ENCODE measurements at places on chromosomes 12 and 14.

- no peak for DNase-seq
Measured at GRCh38 chr12:102957339-102958050, at the start of gene ASCL1. Gene ASCL1, plus strand, starts transcription at chr12:102957674. Its CDS starts 571 bp downstream, at chr12:102958245.

GRCh38 chr12:89768586-89769482 lies 60.2 kb upstream of the ATP2B1 start:
- no peak for DNase-seq

- no peak for DNase-seq
Measured at GRCh38 chr12:125203145-125203765, 138.0 kb downstream of the AACS start.

DNA sequence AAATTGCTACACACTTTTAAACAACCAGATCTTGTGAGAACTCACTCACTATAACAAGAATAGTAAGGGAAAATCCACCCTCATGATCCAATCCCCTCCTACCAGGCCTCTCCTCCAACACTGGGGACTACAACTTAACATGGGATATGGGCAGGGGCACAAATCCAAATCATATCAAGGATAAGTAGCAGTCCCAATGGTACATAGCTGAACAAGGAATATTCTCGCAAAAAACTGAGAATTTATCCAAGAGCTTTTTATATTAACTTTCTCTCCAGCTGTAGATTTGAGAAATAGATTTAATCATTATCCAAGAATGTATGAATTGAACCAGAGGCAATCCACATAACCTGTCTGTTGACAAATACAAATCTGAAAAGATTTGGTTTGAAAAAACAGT lies 185.2 kb downstream of the TMTC3 start:
- DNase-seq = no peak

DNA sequence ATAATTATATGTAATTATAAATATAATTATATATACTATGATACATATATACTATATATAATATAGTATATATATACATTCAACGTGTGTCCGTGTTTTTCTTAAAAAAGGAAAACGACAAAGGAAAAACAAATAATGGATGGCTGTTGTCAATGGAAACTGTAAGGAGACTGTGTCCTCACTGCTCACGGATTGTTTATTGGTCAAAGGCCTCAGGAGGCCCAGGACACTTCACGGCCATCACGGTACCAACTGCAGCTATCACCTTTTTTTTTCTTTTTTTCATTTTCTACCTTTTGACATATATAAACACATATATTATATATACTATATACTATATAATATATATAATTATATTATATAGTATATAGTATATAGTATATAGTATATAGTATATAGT lies 113.4 kb downstream of the SPTSSA start:
- no peak for DNase-seq

DNA sequence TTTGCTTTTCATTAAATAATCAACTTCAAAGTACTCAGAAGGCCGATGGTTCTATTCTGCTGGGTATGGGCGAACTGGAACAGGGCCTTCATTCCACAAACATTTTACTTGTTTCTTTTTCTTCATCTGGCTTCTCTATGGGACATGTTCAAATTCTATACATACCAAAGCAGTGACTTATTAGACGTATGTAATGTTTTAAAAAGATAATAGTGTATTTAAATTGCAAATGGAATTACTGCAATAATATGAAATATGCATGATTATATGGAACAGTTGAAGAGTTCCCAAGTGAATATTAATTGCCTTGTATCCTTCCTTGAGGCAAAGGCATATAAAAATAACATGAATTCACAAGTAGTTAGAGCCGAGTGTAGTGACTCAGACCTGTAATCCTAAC lies 75.5 kb downstream of the FAR2 start:
- DNase-seq = no peak

- DNase-seq = no peak
Measured at GRCh38 chr12:83143950-83144349, 457.2 kb downstream of the TMTC2 start.

- DNase-seq = no peak
Measured at GRCh38 chr12:95136598-95136997, 63.2 kb upstream of the NR2C1 start.

Measured in NCI-H524 treated with DMSO at 0.1 percent for 48 hours (cell line).